ENCODE measurements at places on chromosomes 1 and 21. TPM values are rescaled to one million over a fixed set of nuclear protein-coding genes. Genes with fewer than 3 reads are reported as not detected.

DNA sequence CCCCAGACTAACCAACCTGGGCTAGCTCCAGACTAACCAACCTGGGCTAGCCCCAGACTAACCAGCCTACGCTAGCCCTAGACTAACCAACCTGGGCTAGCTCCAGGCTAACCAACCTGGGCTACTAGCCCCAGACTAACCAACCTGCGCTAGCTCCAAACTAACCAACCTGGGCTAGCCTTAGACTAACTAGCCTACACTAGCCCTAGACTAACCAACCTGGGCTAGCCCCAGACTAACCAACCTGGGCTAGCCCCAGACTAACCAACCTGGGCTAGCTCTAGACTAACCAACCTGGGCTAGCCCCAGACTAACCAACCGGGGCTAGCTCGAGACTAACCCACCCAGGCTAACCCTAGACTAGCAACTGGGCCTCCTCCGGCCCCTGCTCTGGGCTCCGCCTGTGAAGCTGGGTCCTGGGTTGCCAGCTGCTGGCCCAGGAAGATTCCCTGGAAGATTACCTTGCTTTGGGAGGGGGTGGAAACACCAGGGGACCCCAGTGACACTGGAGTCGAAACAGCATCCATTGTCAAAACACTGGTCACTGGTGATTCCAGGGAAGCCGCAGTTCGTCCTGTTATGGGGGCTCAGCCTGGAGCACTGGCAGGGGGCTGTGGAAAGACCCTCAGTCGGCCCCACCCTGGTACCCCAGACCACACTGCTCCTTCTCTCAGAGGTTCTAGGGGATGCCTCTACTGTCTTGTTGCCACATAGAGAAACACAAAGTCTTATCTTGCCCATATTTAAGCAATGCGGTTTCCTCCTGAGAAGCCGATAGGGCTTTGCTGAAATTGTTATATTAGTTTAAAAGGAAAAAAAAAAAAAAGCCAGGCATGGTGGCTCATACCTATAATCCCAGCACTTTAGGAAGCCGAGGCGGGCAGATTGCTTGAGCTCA lies 1.1 kb downstream of the TFF2 start:
- peak; percentile 64 for DNase-seq

DNA sequence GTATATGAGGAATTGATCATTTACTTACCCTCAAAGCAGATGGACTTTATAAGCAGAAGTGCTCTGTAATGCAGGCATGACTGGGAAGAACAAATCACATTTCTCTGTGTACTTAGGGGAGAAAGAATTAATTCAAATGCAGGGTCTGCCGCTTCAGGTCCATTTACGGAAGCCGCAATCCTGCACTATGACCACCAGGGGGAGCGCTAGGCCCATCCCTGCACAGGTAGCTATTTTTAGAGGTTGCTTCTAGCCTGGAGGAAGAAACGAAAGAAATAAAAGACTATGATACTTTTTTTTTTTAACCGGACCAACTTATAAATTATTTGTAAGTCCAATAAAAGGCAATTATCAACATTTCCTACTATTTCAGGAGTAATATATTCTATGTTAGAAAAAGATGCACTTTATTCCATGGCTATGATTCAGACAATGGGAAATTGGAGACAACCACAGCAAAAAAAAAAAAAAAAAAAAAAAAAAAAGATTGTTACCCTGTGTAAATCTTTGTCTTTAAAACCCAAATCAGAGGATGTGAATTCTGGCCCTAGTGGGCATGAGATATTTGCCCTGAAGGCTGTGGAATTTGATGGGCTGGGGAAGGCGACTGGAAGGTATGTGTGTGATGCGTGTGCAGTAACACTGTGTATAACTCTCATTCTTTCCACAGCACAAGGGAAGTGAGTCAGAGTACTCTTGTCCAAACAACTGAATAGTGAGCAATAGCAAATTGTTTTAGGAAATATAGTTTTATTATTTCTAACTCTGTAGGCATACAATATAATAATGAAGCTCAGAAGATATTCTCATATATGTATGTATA lies 12.9 kb upstream of the FYB2 start:
- no peak for DNase-seq

GRCh38 chr1:234170067-234170466 lies 203.2 kb upstream of the COA6 start:
- no peak for DNase-seq

DNA sequence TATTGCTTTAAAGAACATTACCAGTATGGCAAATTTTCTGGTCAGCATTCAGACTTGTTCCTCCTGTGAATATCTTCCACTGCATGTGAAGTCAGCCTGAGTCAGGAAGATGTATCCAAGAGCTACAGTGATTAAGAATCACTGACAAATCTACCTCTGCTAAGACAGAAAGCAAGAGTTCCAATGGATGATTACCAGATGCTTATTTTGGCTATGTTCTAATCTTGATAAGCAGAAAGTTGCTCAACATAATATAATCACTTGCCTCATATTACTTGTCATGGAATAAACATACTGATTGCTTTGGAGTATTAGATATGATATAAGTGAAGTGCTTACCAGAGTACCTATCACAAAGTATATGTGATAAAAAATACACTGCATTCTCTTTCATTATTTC lies 738.1 kb downstream of the ADGRL2 start:
- no peak for DNase-seq

Gene SPATA46
- total RNA-seq, result not detected

- DNase-seq, result no peak
Observed at GRCh38 chr1:27521861-27522431, 32.0 kb upstream of the WASF2 start.

Gene FNDC10
- 2.9 TPM for total RNA-seq

GRCh38 chr1:40302475-40302874 lies 14.6 kb downstream of the COL9A2 start:
- peak; percentile 72 for DNase-seq

- no peak for DNase-seq
Observed at GRCh38 chr1:230153641-230154296, 86.7 kb downstream of the GALNT2 start.

DNA sequence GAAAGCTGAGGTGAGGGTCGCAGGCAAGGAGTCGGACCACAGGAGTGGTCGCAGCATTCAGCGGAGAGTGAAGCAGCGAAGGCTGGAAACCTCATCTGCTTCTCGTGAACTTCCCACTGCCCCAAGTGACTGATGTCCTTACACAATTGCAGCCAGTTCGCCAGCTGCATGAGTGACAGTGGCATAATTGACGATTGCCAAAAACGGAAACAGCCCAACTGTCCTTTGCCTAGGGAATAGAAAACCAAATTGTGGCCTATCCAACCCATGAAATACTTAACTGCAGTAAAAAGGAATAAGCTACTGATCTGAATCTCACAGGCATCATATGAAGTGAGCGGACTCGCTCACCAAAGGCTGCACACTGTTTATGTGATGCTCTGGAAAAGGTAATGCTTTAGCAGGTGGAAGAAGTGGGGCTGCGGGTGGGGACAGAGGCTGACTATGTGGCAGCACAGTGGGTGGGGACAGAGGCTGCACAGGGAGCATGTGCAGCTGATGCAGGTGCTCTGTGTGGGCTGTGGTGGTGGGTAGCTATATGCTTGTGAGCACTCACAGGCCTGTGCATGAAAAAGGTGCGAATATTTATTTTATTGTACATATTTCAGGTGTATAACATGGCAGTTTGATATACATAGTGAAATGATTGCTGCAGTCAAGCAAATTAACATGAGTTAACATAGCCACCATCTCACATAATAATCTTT lies 4.2 kb upstream of the NLRP3 start:
- DNase-seq, result no peak

DNA sequence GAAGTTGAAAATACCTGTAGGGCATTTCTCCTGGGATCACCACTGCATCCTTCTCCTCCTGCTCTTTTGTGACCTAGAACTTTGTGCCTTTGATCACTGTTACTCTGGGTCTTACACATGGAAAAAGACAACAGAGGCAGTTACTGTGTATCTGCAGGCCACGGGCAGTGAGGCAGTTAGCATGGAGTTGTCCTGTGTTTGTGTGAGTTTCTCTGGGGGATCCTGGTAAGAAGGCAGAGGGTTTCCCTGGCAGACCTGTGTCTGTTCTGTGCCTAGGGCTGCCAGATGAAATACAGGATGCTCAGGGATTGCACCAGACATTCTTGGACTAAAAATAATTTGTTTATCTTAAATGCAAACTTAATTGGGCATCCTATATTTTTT lies 44.4 kb upstream of the SCCPDH start:
- DNase-seq, result no peak

GRCh38 chr1:151158326-151158725 lies 1.9 kb downstream of the TNFAIP8L2 start:
- DNase-seq, result no peak

- no peak for DNase-seq
Observed at GRCh38 chr1:161195171-161195570, 3.7 kb downstream of the ADAMTS4 start.

DNA sequence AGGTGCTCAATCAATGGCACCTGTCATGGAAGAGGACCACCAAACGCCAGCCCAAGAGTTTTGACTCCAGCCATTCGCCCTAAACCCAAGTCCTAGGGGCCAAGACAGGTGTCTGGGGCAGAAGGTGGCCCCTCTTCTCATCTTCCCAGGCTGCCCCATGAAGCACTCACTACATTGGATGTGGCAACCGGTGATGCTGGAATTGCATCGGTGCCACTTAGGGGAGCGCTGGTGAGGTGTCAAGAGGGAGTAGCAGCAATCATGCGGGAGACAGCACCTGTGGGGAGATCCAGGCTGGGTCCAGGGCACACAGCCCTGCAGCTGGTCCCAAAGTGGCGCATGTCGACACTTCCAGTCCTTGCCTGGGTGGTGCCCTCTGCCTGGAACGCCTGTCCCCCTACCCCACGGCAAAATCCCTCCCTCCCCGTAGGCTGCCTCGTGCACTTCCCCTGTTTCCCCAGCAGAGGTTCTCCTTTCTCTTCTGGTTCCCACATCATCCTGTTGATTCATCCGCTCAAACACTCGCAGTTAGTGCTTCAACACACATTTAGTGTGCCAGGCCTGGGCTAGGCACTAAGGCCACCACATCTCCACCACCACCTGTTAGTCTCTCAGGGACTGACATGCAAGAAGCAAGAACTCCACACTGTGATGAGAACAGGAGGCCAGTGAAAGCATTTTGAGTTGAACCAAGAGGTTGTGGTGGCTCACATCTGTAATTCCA lies 18.5 kb downstream of the PLA2G2D start:
- DNase-seq, result no peak

- no peak for DNase-seq
Observed at GRCh38 chr1:44621841-44622286, 52.4 kb downstream of the TMEM53 start.

DNA sequence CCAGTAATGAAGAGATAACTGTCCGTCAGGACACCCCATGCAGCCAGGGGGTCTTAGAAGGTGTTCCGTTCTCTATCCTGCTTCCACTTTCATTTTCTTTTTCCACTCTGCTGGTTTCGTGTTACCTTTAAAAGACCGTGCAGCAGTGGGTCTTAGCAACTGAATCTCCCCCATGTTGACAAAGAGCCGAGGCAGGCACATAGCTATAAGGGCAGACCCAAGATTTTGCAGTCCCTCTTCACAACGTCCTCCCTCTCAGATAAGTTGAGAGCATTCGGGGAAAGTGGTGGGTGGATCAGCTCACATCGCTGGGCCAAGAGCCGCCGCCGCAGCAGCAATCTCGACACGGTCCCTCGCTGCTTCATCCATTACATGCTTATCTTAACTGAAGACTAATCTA lies 355.5 kb downstream of the LMO4 start:
- no peak for DNase-seq

- DNase-seq, result no peak
Observed at GRCh38 chr21:29441651-29442050, 142.9 kb downstream of the BACH1 start.

Gene C1orf115
- 28.5 TPM for total RNA-seq

GRCh38 chr1:39933956-39934941 lies 20.7 kb upstream of the MFSD2A start:
- DNase-seq, result no peak

GRCh38 chr1:109767637-109768334 lies 4.1 kb upstream of the EPS8L3 start:
- DNase-seq, result peak; percentile 72

DNA sequence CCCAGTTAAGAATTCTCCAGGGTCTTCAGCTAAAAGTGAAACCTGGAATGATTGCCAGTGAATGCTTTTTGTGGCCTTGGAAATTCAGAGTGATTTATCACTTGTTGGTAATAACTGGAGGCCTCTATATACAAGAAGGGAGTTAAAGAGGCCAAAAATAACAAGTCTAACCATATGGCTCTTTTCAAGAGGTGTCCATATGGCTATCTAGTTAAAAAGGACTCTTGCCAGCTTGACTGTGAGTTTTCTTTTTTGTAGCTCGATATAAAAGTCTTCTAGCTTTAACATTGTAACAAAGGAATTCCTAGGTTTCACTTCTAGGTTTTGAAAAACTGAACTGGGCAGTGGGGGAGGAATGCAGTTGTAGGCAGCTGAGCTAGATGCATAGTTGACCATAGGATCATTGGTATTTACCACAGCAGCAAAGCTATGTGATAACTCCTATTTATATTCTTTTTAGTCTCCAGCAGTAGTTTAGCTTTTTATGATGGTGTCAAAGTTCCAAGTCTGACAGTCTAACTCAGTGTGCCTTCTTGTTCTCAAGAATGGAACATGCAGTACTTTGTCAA lies 44.4 kb downstream of the CACHD1 start:
- DNase-seq, result no peak

DNA sequence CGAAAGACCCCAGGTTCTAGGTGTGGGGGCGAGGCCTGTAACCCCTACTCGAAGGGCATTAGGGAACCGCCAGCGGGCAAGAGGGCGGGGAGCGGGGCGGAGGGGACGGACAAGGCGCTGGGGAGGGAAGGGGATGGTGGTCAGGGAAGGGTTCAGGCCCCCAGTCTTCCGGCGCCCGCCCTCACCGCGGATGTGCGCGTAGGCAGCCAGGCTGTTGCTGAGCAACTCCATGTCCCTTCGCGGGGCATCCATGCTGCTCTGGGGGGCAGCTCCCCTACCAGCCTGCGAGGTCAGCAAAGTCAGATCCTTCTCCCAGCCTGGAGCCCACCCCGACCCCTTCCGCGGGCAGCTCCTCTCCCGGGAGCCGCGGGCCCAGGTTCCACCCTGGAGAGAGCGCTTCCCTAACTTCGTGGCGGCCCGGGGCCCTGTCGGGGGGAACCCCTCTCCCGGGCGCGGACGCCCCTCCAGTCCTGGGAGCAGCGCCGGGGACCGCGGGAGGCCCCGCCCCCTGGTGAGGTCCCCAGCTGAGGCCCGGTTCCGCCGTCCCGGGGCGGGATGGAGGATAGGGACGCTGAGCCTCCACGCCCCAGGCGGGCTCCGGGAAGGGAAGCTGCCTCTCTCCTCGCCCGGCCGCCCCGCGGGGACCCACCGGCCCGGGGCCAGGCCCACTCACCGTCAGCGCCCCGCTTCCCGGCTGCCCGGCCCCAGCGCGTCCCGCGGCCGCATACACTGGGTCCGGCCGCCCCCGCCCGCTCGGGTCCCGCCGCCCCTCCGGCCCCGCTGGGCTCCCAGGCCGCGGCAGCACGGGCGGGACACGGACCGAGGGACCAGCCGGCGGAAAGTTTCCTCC lies 434 bp downstream of the EVA1B start:
- no peak for DNase-seq

Measured in mesenteric fat pad (tissue), 1 donor.